Islet precursor cell (in vitro differentiated cells): ENCODE measurements at places on chromosomes 7 and 10.

GRCh38 chr7:5270788-5271187 lies 12.0 kb upstream of the SLC29A4 start:
- DNase-seq, result peak; percentile 39

DNA sequence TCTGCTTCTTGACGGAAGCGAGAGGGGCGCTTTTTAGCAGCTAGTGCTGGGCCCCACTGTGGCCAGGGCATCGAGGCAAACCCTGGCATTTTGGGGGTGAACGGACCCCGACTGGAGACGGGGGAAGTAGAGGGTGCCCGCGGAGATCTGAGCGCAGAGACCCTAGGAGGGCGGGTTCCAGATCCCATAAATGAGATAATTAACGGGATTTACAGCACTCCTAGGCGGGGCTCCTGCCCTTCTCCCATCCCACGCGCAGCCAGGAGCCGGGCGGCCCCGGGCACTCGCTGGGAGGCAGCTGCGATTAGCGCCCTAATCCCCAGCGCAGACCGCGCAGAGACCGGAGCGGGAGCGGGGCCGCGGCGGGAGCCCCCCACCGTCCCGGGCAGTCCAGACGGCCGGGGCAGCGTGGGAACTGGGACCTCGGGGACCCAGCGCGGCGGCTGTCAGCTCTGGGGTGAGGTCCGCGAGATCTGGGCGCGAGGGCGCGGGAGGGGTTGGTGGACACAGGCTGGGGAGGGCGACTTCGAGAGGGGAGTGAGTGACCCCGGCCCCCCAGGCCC lies 735 bp downstream of the JCAD start:
- DNase-seq, result peak; percentile 54

- peak; percentile 57 for DNase-seq
Observed at GRCh38 chr10:10293481-10293951, 724.2 kb upstream of the CELF2 start.

- DNase-seq, result no peak
Observed at GRCh38 chr7:127832592-127832991, 180.6 kb downstream of the SND1 start.

DNA sequence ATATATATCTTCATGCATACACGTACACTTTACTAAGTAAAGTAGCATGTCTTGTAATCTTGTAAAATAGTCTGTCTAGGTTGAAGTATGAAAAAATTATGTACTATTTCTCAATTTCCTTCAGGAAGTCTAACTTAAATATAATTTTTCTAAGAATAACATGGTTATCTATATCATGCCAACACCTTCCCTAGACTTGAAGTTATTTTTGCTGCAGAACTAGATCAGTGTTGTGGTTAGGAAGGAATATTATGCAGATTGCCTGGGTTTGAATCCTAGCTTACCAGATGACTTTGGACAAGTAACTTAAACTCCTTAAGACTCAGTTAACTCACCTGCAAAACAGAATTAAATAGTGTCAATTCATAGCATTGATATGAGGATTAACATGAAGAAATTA lies 142.2 kb upstream of the SEMA3A start:
- DNase-seq, result no peak

- no peak for DNase-seq
Observed at GRCh38 chr7:139183251-139183650, 47.8 kb upstream of the UBN2 start.

DNA sequence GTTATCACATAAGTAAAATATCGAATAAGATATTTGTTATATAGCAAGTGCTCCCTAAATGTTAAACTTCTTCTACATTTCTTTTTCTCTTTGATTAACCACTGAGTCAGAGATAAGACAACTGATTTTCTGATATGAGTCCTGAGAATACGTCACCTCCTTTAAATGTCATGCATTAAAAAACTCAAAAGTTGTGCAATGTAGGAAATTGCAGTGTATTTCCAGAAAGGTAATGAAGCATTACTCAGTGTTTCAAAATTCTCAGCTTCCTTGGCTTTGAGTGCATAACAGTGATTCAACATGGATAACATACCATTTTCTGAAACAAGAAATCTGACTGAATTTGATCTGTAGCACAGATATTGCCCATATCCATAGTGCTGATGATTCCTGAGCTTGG lies 155.8 kb downstream of the BMPER start:
- DNase-seq, result no peak

- DNase-seq, result no peak
Observed at GRCh38 chr7:18565337-18565736, 69.8 kb downstream of the HDAC9 start.

DNA sequence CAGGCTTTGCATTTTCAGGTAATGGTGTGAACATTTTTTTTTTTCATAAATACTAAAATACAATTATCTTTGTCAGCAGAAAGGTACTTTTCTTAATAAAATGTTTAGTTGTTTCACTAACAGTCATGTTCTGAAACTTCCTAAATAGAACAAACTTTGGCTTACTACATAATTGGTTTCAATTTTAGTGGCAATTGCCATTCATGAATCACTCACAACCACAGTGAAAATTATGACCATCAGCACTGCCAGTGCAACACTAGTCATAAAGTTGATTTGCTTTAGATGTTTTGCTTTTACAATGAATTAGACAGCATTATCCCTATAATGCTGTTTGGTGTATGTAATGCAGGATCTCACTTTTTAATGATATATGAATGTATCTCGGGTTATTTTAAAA lies 297.6 kb upstream of the PLXDC2 start:
- DNase-seq, result no peak

DNA sequence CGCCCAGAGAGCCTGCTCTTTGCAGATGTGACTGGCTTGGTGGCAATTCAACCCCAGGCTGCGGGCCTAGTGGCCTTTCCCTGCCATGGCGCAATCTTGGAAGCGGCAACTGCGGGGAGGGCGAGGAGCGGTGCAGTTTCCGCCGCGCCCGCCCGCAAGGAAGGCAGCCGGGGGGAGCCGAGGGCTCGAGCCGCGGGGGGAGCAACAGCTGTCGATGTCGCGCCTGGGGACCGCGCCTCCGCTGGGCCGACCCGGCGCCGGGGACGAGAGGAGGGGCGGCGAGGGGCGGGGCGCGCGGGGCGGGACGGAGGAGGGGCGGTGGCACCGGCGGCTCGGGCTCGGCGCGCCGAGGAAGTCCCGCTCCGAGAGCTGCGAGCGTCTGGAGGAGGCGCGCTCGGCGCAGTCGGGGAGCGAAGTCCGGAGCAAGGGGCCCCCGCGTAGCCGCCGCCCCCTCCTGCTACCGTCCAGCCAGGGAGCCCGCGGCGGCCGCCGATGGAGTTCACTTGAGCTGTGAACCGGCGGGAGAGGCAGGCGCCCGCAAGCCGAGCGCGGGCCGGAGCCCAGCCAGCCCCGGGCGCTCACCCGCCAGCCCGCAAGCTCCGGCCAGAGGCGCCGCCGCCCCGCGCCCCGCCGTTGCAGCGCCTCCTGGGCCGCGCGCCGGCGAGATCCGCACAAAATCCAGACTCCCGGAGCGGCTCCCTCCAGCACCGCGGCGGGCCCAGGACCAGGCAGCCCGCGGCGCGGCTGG lies 438.1 kb upstream of the GALNT17 start:
- DNase-seq, result peak; percentile 85

DNA sequence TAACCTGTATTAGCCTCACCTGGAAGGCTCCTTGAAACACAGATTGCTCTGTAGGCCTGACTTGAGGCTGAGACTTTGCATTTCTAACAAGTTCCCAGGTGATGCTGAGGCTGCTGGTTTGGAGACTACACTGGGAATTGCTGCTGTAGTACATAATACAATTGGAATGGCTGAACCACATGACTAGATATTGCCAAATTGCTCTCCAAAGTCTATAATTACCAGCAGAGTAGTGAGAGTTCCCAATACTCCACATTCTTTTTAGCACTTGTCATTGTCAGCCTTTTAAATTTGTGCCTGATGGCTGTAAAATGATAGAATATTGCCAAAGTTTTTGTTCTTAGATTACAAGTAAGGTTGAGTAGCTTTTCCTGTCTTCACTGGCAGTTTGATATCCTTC lies 39.9 kb downstream of the PLEKHA8 start:
- peak; percentile 72 for DNase-seq

DNA sequence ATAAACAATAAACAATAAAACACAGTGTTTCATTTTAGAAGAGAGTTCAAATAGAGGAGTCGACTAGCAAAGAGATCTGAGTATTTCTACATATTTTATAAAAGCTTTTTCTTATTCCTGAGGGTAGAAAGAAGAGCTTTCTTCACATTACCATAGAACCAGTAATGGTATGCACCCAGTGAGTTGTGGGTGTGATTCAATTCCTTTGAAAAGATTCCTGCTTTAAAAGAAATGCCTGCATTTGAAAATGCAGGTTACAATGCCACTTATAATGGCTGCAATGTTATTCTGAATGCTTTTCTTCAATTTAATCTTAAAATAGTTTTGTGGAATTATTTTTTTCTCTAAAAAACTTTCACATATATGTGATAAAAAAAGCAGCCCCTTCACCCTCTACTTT lies 178.1 kb downstream of the CDC14C start:
- DNase-seq, result no peak

DNA sequence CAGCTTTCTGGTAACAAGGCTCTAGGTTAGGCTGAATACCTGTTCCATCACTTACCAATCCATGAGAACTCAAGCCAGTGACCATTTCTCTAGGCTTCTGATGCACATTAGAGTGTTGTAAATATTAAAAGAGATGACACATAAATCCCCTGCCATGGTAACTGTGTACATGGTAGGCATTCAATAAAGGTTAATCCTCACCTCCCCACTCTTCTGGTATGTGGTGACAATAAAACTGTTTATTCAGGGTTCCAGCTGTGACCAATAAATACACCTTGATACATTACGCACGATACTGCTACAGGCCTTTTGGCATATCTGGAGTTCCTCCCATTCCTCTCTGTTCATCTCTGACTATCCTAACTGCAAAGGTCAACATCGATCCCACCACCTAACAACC lies 171.9 kb downstream of the SRPK2 start:
- no peak for DNase-seq

DNA sequence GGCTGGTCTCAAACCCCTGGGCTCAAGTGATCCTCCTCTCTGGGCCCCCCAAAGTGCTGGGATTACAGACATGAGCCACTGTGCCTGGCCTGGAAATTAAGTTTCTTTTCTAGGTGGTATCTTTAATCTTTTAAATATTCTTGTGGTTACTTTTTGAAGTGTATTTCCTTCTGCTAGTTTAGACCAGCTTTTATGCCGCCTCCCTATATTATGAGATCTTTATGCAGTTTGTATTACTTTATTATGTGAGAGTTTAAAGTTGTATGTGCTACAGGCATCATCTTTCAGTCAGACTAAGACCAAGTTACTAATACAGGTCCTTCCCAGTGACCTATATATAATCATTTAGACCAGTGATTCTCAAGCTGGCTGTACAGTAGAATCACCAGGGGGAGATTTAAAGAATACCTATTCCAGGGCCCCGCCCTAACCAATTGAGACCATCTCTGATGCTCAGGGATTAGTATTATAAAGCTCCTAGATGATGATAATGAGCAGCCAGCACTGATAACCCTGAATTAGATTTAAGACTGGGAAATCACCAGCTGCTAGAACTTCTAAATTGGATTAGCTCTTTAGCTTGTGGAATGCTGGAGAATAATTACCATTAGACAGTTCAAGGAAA lies 11.3 kb downstream of the INPP5F start:
- DNase-seq, result no peak

GRCh38 chr7:14432924-14433323 lies 443.5 kb upstream of the ETV1 start:
- peak; percentile 55 for DNase-seq

- DNase-seq, result no peak
Observed at GRCh38 chr7:18396953-18397352, 98.6 kb upstream of the HDAC9 start.

DNA sequence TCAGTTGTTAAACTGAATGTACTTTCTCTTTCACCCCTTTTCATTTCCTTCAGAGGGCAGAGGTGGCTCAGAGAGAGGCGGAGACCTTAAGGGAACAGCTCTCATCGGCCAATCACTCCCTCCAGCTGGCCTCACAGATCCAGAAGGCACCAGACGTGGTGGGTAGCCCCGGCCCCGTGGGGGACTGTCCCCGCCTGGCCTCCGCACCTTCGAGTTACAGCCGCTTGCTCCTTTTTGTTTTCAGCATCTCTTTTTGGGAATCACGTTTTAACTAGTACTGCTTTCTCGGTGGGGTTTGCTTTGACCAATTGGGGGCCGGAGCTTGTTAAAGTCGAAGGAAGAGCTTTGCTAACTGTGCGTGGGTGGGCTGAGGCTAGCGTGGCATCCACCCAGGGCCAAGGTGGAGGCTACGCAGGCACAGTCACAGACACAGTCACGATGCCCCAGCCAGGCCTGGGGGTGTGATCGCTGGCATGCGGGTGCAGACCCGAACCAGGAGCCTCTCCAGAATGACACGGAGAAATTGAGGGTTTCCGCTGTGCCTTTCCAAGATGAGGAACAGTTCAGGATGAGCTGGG lies 116.2 kb upstream of the SH2B2 start:
- DNase-seq, result no peak

DNA sequence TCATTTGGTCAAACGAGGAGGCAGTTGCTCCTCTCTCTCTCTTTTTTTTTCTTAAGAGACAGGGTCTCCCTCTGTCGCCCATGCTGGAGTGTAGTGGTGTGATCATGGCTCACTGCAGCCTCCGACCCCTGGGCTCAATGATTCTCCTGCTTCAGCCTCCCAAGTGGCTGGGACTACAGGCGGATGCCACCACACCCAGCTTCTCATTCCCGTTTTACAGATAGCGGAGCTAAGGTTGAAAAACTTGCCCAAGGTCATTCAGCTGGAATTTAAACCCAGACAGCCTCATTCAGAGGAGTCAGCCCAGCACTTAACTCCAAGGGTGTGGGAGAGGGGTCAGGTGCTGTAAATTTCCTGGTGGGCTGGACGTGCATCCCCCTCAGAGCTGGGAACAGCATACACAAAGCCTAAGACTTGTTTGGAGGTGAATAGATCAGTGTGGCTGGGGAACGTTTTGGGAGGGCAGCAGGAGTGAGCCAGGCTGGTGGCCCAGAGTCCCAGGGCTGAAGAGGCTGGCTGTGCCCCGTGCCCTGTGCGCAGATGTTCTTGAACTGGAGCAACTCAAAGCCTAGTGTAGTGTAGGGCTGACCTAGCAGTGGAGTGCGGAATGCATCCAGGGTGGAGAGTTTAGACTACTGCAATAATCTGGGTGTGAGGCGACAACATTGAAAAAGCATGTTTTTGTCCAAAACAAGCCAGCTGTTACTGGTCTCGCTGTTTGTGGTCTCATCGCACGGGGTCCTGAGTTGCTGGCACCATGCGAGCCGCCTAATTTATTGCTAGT lies 2.3 kb downstream of the HTRA1 start:
- no peak for DNase-seq
